Activated CD4-positive, alpha-beta T cell treated with anti-CD3 and anti-CD28 coated beads, Interleukin-2, amount 10 ng/mL, durations not matched to agents 24 days and 14 days (primary cell): ENCODE measurements at places on chromosomes 4 and X.

GRCh38 chrX:52346174-52347165 lies 22.4 kb upstream of the XAGE2 start:
- no peak for DNase-seq

DNA sequence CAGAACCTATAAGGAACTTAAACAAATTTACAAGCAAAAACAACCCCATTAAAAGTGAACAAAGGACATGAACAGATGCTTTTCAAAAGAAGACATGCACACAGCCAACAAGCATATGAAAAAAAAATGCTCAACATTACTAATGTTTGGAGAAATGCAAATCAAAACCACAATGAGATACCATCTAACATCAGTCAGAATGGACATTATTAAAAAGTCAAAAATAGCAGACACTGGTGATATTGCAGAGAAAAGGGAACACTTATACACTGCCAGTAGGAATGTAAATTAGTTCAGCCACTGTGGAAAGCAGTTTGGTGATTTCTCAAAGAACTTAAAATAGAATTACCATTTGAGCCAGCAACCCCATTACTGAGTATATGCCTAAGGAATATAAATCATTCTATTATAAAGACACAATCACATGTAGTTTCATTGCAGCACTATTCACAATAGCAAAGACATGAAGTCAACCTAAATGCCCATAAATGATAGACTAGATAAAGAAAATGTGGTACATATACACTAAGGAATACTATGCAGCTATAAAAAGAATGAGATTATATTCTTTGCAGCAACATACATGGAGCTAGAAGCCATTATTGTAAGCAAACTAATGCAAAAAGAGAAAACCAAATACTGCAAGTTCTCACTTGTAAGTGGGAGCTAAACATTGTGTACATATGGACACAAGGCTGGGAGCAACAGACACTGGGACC lies 1509.4 kb downstream of the TECRL start:
- DNase-seq = no peak

GRCh38 chr4:26005764-26006163 lies 91.7 kb downstream of the SMIM20 start:
- DNase-seq = no peak

GRCh38 chr4:39446842-39447573 lies 11.7 kb downstream of the RPL9 start:
- DNase-seq = peak; percentile 78

GRCh38 chrX:129445436-129445835 lies 77.9 kb downstream of the SMARCA1 start:
- no peak for DNase-seq

- no peak for DNase-seq
Observed at GRCh38 chrX:30246769-30247489, at the start of gene MAGEB1. Gene MAGEB1, plus strand, starts transcription at chrX:30247146. Its CDS starts 3,348 bp downstream, at chrX:30250494.

DNA sequence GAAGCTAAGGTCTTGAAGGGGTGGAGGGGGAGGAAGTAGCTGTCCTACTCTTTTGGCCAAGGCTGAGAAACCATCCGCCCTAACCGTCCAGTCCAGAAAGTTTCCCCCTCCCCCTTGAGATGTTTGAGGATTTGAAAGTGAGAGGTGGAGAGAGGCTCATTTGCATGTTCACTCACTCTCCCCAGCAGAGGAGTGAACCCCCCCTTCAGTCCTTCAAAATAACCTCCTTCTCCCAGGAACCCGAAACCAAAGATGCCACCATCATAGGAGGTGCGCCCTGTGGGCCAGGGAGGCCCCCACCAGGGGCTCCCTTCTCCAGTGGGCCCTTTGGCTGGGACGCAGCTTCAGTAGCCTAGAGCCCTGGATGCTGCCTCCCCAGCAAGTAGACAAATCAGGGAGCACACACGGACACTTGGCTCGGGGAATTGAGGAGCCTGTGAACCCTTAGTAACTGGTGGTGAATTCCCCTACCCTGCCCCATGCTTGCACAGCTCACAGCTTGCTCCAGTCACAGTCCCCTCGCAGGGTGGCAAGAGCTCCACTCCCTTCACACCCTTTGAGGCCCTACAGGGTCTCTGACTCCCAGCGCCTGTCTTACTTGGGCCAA lies 25.6 kb downstream of the ELF4 start:
- peak; percentile 71 for DNase-seq

DNA sequence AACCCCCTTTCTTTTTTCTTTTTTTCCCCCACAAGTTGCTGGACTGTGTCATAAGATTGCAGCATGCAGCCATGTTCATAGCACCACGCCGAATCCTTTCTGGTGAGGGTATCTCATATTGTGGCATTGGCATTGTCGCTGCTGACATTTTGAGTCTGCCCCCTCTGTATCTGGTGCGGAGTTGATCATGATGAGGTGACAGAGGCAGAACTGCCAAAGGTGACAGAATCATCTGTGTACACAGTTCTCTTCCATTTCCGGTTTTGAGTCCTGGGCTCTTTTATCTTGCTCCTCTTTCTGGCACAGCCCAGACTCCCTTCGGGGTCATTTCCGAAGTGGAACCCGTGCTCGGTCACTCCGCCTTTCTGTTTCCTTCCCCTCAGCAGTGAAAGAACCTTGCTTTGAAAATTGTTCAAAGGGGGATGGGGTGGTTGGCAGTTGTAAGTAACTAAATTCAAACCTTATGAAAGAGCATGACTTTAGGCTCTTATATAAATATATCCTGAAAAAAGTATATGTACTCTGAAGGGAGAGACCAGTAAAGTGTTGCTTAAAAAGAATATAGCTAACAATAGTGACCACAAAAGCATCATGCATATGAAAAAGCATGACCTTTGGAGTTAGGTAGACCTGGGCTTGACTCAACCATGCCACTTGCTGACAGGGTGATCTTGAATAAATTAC lies 55.0 kb upstream of the BMP2K start:
- peak; percentile 78 for DNase-seq

GRCh38 chr4:3418029-3418762 lies 23.6 kb upstream of the HGFAC start:
- DNase-seq = no peak

DNA sequence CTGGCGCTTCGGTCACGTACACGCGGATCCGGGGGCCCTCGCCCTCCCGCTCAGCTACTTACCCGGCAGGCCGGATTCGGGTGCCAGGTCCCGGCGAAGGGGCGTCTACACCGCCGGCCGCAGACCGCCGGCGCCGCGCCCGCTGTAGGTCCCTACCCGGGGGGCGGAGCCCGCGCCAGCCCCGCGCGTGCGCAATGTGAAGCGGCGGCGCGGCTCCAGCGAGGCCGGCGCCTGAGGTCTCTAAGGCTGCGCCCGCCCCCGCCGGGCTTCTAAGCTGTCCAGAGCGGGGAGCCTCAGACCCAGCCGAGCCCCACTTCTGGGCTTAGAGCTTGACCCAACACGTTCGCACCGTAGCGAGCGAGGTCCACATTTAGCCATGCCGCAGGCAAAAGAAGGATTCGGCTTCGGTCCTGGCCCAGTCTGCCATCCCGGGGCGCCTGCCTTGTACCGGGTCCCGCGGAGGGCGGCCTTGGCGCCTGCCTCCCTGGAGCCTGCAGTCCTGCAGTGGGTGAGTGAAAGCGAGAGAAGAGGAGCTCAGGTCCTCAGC lies at the start of gene ZNF518B:
TSS of gene ZNF518B (minus strand) at position 172 of the 547 bp plus-strand sequence. CDS start 11,098 bp downstream, outside the sequence.
- peak; percentile 95 for DNase-seq

DNA sequence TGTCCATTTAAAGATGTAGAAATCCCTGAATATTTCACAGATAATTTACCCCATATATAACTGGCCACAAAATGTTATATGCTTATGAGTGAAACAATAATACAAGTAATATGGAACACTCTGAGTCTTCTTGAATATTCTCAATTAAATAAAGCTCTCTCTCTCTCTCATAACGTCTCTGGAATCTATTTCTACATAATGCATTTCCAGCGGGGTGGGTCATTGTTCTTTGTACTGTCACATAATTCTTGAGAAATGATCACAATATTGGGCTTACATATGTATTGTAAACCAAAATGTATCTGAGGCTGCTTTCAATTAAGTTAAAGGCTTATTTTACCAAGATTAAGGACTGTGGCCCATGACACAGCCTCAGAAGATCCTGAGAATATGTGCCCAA lies 596.3 kb downstream of the FAT4 start:
- DNase-seq = no peak

GRCh38 chr4:127741247-127741646 lies 11.0 kb downstream of the SLC25A31 start:
- no peak for DNase-seq

GRCh38 chrX:24154490-24155034 lies 5.0 kb downstream of the ZFX start:
- DNase-seq = no peak

GRCh38 chr4:86683983-86684382 lies 89.9 kb downstream of the PTPN13 start:
- DNase-seq = no peak

- no peak for DNase-seq
Observed at GRCh38 chr4:87530868-87531267, 1.7 kb upstream of the SPARCL1 start.

GRCh38 chr4:73417973-73418372 lies 13.9 kb downstream of the ALB start:
- no peak for DNase-seq

DNA sequence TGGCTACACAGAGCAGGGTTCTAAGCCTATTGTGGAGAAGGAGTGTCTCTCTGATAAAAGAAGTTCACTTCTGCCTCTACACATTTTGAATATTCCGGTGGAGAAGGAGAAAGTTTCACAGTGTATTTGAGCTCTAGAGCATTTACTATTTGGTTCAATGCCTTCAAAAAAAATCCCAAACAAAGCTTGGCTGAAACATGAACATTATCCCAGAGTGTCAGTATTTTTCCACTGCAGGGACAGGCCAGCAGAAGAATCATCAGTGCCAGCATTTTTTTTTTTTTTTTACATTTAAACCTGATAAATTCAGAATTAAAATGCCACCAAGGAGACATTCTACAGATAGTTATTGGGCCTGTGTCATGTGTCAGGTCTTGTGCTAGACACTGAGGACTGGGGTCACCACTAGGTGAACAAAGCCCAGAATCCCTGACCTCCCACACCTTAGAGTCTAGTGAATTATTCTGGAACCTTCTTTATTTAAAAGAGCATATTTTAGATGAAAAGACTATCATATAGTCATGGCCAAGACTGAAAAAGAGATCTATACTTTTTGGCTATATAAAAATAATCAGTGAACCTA lies 48.0 kb upstream of the NAP1L5 start:
- DNase-seq = no peak

GRCh38 chrX:18883234-18883960 lies 100.5 kb downstream of the PHKA2 start:
- no peak for DNase-seq

GRCh38 chr4:102901804-102902203 lies 33.0 kb downstream of the CISD2 start:
- DNase-seq = no peak

DNA sequence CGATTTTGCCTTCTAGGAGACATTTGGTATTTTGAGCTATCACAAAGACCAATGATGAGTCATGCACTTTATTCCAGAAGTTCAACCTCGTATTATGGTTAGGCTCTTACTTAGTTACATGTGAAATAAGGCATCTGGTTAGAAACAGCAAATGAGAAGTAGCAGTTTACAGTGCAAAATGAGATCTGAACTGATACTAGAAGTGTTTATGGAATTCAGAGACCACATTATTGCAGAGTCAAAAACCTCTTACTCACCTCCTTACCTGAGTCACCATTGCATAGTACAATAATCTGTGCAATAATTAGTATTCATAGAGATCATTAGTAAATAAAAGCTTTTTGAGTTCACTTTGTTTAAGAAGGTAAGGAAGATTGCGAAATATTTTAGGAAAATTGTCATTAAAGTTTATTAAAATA lies 38.7 kb downstream of the SEC24B start:
- DNase-seq = no peak

DNA sequence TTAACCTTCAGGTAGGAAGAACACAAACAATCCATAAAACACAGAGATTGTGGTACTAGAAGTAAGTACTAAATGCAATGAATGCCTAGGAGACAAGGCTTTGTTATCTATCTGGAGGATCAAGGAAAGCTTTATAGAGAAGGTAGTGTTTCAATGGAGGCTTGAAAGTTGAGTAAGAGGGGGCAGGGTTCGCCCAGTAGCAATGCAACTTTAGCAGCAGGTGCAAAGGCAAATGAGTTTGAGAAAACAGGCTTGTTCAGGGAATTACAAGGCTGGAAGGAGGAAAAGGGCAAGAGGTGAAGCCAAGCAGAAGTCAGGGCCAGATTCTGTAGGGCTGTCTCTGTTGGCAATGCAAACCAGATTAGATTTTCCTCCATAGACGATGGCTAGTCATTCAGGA lies 35.5 kb upstream of the AMELX start:
- no peak for DNase-seq

- no peak for DNase-seq
Observed at GRCh38 chr4:3388471-3389232, 53.1 kb upstream of the HGFAC start.

DNA sequence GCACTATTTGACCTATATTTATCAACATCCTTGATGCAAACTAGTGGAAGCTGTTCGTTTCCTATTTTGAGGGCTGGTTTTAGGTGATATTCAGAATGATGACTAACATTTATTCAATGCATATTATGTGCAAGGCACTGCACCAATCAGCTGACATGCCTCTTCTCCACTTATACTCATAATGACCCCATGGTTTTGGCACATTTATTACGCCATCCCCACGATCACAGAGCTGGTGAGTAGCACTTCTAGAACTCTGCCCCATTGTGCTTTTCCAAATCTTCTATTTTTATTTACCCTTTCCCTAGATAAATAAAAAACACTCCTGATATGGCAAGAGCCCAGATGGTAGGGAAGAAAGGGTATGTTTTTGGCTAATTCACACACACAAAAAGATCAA lies 13.1 kb downstream of the SCML1 start:
- no peak for DNase-seq

DNA sequence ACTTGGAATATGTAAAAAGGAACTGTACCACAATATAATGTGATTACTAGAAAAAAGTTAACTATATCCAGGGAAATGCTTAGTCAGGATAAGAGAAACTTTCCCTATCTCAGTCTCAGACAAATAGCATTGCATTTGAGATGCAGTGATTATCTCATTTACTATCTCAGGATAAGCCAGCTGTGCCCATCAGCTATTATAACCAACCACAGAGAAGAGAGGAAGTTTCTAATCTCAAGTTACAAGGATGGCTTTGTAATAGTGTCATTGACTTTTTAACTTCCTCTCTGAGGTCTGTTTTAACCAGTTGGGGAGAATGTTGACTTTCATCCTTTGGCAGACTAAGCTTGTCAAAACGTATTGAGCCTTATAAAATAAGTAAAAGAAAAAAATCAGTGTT lies 56.5 kb downstream of the SNX25 start:
- peak; percentile 52 for DNase-seq

DNA sequence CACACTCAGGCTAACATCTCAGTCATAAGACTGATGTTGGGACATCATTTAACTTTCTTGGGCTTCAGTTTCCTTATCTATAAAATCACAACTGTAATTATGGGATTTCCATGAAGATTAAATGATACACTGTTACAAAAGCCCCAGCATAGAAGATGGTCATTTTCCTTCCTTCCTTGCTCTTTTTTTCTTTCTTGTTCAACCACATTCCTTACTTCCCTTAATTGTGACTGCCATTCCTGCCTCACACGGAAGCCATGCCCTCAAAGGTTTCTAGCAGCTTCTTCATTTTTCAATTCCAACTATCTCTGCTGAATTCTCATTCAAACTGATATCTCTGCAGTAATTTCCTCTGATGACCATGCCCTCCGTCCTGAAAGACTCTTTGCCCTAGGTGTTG lies 311.8 kb downstream of the PPP3CA start:
- no peak for DNase-seq

GRCh38 chrX:151984328-151984727 lies 9.9 kb upstream of the GABRE start:
- DNase-seq = no peak
